Stimulated activated memory B cell treated with anti-CD40 and anti-IgM and Interleukin-4, amounts not matched to agents 10 μg/mL and 1 μg/mL and 100 μg/mL, for 72 hours (primary cell): ENCODE measurements at places on chromosomes 3 and 15.
A peak's percentile ranks its signal among the peaks of the same experiment; 100 is the strongest.

GRCh38 chr15:65550681-65551098, 20.4 kb downstream of the HACD3 start:
- no peak overlapping the region for H3K4me3 ChIP-seq
- H3K27ac ChIP-seq = no peak overlapping the region
- H3K36me3 ChIP-seq = peaks cover 24% of the 10 kb centered on the region
- peaks cover 7% of the 10 kb centered on the region for H3K4me1 ChIP-seq

- no peaks in the 10 kb centered on the region for H3K27me3 ChIP-seq
- no peaks in the 10 kb centered on the region for H3K4me1 ChIP-seq
- H3K36me3 ChIP-seq = peaks cover 41% of the 10 kb centered on the region
- H3K27ac ChIP-seq = no peak overlapping the region
- H3K4me3 ChIP-seq = no peak overlapping the region
Measured at GRCh38 chr3:41893977-41894376, 67.9 kb downstream of the ULK4 start.

DNA sequence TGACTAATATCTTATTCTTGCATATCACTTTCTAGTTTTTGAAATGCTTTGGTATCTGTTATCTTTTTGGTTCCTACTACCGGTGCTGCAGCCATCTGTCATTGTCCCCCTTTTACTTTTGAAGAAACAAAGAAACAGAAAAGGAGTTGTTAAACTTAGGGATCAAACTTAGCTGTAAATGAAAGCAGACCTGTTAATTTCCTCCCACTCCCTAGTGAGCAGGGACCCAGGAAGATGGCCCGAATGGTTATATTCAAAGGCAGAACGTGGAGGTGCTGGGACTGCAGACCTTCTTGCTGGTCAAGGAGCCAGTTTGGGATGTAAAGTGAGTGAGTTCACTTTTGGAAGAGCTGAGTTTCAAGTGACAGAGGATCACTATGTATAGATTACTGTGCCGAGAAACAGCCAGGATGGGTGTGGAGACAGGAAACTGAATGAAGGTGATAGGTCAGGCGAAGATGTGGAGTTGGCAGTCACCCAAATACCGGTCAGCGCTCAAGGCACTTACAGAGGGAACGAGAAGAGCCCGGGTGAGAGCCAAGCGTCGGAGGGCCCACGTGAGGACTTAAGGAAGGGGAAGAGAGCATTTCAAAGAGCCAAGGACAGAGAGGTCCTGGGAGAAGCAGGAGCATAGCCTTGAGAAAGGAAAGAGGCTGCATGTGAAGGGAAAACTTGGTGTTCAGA, 20.1 kb downstream of the KBTBD8 start:
- H3K36me3 ChIP-seq = peaks cover 7% of the 10 kb centered on the region
- H3K27me3 ChIP-seq = no peaks in the 10 kb centered on the region
- peak overlapping the region; percentile 83 for H3K27ac ChIP-seq
- peak overlapping the region; percentile 56 for H3K4me3 ChIP-seq
- ATAC-seq = peak; percentile 47
- peaks cover 57% of the 10 kb centered on the region for H3K4me1 ChIP-seq

DNA sequence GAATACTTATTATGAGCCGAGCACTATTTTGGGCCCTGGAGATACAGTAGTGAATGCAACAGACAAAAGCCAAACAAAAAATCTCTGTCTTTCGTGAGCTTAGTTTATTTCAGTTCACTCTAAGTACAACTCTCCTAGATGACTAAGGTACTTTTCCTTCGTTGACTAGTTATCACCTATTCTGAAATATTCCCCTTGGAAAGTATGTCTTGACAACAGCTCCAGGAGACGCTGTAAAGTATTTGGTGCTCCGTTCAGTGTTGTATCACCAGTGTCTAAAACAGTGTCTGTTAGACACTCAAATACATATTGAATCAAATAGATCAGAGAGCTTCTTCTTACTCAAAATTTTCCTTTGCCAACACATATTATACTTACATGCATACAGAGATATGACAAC, 119.6 kb downstream of the TFDP2 start:
- ATAC-seq = no peak
- H3K36me3 ChIP-seq = no peaks in the 10 kb centered on the region
- H3K27ac ChIP-seq = no peak overlapping the region
- H3K4me1 ChIP-seq = peaks cover 13% of the 10 kb centered on the region

DNA sequence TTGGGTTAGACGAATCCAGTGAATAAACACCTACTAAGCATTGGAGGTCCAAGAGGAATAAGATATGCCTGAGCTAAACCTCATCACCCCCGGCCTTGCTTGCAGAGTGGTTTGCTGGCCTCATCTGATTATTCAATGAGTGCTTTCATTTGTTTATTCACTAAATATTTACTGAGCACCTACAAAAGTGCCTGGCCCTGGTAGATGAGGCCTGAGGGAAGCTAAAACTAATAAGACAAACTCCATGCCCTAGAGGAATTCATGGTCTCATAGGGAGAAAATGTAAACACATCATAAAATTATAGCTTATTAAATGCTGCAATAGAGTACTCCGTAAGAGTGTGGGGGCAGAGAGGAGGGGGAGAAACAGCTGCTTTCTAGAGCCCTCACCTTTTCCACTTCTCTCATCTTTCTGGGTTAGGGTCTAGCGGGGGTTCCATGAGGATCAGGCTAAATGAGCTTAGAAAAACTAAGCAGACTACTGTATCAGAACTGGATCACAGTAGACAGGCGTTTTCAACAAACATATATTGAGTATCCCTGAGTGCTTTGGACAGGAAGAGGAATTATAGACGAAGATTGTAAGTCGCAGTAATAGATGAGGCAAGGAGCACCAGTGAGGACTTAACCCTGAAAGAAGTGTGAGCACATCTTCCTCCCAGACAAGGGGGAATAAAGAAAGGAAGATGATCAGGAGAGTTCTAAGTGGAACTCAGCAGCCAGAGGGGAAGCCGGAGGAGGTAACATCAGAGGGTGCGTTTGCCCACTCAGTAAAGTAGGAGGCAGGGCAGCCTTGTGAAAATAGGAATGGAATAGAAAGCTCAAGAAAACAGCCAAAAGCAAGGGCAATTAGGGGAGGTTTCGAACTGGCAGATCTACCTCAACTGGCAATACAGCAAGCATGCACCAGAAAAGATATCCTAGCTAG, 31.5 kb upstream of the LAMP3 start:
- no peak overlapping the region for H3K4me3 ChIP-seq
- no peaks in the 10 kb centered on the region for H3K36me3 ChIP-seq
- no peak overlapping the region for H3K27ac ChIP-seq
- H3K27me3 ChIP-seq = peaks cover 83% of the 10 kb centered on the region
- no peak for ATAC-seq

- no peaks in the 10 kb centered on the region for H3K36me3 ChIP-seq
- no peak overlapping the region for H3K4me3 ChIP-seq
Measured at GRCh38 chr3:107670986-107671385, 148.2 kb downstream of the BBX start.

GRCh38 chr15:43134157-43134635, 810 bp downstream of the TMEM62 start:
- H3K27ac ChIP-seq = peak overlapping the region; percentile 88
- peak overlapping the region; percentile 85 for H3K4me3 ChIP-seq
- H3K4me1 ChIP-seq = peaks cover 33% of the 10 kb centered on the region
- H3K36me3 ChIP-seq = peaks cover 23% of the 10 kb centered on the region
- no peaks in the 10 kb centered on the region for H3K27me3 ChIP-seq
- peak; percentile 1 for ATAC-seq

- no peaks in the 10 kb centered on the region for H3K4me1 ChIP-seq
- H3K27ac ChIP-seq = no peak overlapping the region
- no peak for ATAC-seq
- peaks cover 13% of the 10 kb centered on the region for H3K36me3 ChIP-seq
- no peaks in the 10 kb centered on the region for H3K27me3 ChIP-seq
Measured at GRCh38 chr3:135175728-135176277, 380.7 kb downstream of the EPHB1 start.

- no peak overlapping the region for H3K27ac ChIP-seq
- ATAC-seq = no peak
- H3K36me3 ChIP-seq = no peaks in the 10 kb centered on the region
- H3K27me3 ChIP-seq = no peaks in the 10 kb centered on the region
- no peaks in the 10 kb centered on the region for H3K4me1 ChIP-seq
- no peak overlapping the region for H3K4me3 ChIP-seq
Measured at GRCh38 chr3:139289860-139290524, 53.8 kb upstream of the MRPS22 start.

DNA sequence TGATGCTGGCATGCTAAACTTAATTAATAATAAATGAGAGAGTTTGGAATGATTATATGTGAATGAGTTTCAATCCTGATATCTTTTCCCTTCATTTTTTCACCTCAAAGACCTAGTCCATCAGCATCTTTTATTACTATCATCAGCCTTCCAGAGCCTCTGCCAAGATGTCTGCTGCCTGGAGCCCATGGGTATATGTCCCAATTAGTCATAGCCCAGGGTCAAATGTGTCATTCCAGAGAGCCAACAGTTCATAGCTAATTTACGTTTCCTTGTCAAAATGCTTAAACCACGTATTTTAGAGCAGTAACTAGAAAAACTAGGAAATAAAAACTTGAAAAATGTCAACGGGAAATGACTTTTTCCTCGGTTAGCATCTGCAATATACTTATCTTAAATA, 457.9 kb downstream of the SI start:
- no peaks in the 10 kb centered on the region for H3K4me1 ChIP-seq
- no peak overlapping the region for H3K4me3 ChIP-seq
- ATAC-seq = no peak
- H3K27ac ChIP-seq = no peak overlapping the region
- no peaks in the 10 kb centered on the region for H3K36me3 ChIP-seq

DNA sequence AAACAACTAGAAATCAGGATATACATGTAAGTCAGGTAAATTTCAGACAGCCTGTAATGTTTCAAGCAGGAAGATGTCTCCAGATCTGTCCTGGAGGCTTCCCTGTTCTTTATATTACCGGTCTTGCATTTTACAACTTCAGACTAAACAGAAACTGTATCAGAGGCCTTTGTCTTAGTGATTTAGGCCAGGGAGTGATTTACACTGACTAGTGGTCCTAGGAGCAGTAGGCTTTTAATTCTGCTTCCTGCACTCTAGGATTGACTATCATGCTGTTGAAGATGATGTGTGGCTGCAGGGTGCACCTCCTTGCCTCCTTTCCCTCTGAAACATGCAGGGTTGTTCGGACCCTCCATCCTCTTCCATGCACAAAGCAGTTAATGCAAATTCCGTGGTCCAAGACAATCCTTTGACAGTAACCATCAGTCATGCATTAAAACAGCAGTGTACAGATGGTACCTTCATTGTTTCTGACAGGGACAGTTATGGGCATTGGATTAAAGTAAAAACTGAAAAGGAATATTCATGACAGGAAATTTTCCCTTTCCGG, 27.6 kb downstream of the CHRNA7 start:
- H3K27me3 ChIP-seq = peaks cover 30% of the 10 kb centered on the region
- H3K4me3 ChIP-seq = no peak overlapping the region
- no peak for ATAC-seq
- no peak overlapping the region for H3K27ac ChIP-seq

- no peak overlapping the region for H3K4me3 ChIP-seq
- no peaks in the 10 kb centered on the region for H3K4me1 ChIP-seq
- H3K27ac ChIP-seq = no peak overlapping the region
- peaks cover 14% of the 10 kb centered on the region for H3K36me3 ChIP-seq
Measured at GRCh38 chr3:158882445-158882844, 80.6 kb downstream of the MFSD1 start.

GRCh38 chr15:101051291-101052030, 132.3 kb downstream of the LRRK1 start:
- H3K27ac ChIP-seq = no peak overlapping the region
- ATAC-seq = no peak
- peaks cover 86% of the 10 kb centered on the region for H3K36me3 ChIP-seq
- H3K4me1 ChIP-seq = peaks cover 11% of the 10 kb centered on the region
- no peak overlapping the region for H3K4me3 ChIP-seq
- no peaks in the 10 kb centered on the region for H3K27me3 ChIP-seq

DNA sequence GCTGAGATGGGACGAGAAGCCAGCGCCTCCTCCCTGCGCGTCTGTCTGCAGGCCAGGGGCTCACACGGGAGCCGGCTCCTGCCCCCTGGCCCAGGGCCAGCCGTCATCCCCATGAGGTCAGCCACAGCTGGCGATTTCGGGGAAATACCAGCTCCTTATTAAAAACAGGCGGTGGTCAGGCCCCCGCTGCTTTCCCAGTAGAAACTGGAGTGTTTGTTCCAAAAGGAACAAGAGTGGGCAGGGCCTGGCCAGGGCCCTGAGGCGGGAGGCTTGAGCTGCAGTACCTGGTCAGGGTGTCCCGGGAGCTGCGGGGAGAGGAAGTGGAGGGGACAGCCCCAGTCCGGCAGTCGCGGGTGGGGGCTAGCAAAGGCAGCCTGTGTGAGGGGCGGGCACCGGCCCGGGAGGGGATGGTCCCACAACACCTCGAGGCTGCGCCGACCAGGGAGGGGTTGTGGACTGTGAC, 17.8 kb downstream of the MYL3 start:
- peak; percentile 73 for ATAC-seq
- H3K27me3 ChIP-seq = no peaks in the 10 kb centered on the region
- H3K4me3 ChIP-seq = peak overlapping the region; percentile 82
- H3K27ac ChIP-seq = peak overlapping the region; percentile 93
- peaks cover 10% of the 10 kb centered on the region for H3K36me3 ChIP-seq
- H3K4me1 ChIP-seq = peaks cover 11% of the 10 kb centered on the region

- H3K4me1 ChIP-seq = peaks cover 4% of the 10 kb centered on the region
- H3K27me3 ChIP-seq = peaks cover 52% of the 10 kb centered on the region
- H3K27ac ChIP-seq = no peak overlapping the region
- no peaks in the 10 kb centered on the region for H3K36me3 ChIP-seq
- ATAC-seq = no peak
- no peak overlapping the region for H3K4me3 ChIP-seq
Measured at GRCh38 chr15:100898152-100898490, 18.5 kb downstream of the ALDH1A3 start.

DNA sequence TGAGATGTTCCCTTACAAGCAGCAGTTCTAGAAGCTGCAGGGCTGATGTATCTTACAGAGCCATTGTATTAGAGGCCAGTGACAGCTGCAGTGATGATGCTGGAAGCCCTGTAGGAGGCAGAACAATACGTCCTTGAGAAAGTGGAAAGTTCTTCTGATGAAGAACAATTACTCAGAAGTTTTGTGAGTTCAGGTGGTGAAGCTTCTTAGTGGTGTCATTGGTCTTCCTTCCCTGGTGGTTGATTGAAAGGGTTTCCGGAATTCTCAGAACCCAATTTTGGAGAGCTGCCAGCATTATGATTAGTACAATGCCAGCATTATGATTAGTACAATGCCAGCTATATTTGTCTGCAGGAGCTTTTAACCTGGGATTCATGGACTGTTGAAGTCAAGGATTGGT, 356.4 kb downstream of the MFSD1 start:
- ATAC-seq = no peak
- no peak overlapping the region for H3K4me3 ChIP-seq
- H3K4me1 ChIP-seq = no peaks in the 10 kb centered on the region
- H3K27me3 ChIP-seq = no peaks in the 10 kb centered on the region
